ENCODE measurements at places on chromosomes 3 and 15.

DNA sequence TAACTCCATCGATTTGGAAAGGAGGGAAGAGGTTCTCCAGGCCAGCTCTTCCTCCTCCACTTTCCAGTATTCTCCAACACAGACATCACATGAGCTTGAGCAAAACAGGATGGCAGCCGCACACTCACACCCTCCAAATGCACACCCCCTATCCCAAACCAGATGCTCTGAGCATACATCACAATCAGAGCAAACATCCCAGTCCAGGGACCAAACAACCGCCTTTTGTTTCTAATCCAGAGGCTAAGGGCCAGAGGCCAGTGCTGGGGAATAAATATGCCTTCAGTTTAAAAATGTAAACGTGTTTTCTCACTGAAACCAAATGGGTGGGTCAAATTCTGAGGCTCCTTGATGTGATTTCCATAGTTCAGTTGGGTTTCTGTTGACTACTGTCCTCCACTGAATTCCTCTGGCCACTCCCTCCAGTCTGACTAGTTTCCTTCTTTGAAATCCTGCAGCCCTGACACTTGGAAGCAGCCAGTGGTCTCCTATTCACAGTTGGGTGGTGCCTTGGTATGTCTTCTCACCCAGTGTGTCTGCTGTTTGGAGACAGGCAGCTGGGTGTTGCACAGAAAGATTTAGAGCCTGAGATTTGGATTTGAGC, 19.2 kb upstream of the MFGE8 start:
- no peak for DNase-seq

DNA sequence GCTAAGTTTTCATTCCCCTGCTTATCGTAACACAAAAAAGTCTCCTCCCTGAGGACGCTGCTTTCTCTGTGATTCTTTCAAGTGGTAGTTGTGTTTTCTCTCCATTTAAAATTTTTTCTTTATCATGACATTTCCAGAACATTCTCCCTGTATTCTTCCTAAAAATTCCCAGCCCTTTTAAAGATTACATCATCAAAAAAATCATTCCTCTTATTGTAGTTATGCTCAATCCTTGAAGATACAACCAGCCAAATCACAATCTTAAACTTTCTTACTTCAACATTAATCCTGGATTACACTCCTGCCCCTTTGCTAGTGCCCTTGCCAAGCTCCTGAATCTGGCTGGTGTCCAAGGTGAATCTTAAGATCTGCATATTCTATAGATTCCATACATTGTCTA, 163.7 kb upstream of the CBLB start:
- DNase-seq = no peak

DNA sequence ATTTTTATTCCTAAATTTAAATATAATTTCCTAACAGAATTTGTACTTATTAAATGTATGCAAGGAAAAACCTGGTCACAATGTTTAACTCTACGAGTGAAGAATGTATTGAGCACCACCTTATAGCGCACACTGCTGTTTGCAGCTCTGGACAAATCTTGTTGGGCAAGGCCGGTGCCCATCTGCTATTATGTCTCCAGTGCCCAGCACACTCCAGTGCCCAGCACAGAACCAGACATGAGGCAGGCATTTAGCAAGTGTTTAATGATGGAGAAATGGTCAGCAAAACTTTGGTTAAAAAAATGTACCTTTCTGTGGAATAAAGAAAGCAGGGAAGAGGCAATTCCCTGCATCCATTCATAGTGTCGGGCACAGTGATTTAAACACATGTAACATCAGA, 254.7 kb upstream of the TRIM42 start:
- DNase-seq = no peak

DNA sequence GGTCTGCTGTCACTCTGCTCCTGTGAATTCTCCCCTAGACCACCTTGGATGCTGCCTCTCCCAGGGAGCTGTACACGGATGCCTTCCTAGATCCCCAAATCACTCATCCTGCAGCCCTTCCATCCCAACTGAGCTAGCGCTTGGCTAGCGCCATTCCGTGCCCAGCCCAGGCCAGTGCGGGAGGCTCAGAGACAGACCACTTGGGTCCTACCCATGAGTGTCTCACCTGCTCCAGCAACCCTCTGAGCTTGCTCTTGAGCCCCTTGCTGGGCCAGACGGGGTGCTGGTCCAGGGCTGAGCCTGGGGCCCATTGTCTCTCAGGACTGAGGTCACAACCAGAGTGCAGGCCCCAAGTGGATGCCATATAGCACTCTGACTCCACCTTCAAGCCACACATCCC, 17.7 kb downstream of the SH2D7 start:
- DNase-seq = no peak

DNA sequence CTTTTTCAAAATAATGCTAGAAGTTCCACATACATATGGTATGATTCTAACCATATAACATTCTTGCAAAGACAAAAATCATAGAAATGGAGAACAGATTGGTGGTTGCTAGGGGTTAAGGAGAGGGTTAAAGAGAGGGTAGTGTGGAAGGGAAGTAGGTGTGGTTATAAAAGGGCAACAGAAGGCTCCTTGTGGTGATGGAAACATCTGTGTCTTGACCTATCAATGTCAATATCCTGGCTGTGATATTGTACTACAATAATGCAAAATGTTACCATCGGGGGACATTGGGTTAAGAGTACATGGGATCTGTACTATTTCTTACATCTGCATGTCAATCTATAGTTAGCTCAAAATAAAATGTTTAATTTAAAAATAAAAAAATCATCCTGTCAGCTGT, 67.8 kb upstream of the FSIP1 start:
- DNase-seq = no peak

GRCh38 chr3:57696801-57697321, 4.0 kb upstream of the DENND6A start:
- DNase-seq = no peak

GRCh38 chr15:66253418-66254088, at the start of gene MEGF11:
Gene MEGF11, minus strand, starts transcription at chr15:66253750. Its CDS starts 125,347 bp downstream, at chr15:66128403.
- no peak for DNase-seq

- no peak for DNase-seq
Measured at GRCh38 chr15:66459818-66460615, 37.5 kb downstream of the SNAPC5 start.

GRCh38 chr3:14691719-14692118, 16.8 kb downstream of the C3orf20 start:
- no peak for DNase-seq

GRCh38 chr15:24146251-24146650, 459.1 kb upstream of the NDN start:
- DNase-seq = no peak

DNA sequence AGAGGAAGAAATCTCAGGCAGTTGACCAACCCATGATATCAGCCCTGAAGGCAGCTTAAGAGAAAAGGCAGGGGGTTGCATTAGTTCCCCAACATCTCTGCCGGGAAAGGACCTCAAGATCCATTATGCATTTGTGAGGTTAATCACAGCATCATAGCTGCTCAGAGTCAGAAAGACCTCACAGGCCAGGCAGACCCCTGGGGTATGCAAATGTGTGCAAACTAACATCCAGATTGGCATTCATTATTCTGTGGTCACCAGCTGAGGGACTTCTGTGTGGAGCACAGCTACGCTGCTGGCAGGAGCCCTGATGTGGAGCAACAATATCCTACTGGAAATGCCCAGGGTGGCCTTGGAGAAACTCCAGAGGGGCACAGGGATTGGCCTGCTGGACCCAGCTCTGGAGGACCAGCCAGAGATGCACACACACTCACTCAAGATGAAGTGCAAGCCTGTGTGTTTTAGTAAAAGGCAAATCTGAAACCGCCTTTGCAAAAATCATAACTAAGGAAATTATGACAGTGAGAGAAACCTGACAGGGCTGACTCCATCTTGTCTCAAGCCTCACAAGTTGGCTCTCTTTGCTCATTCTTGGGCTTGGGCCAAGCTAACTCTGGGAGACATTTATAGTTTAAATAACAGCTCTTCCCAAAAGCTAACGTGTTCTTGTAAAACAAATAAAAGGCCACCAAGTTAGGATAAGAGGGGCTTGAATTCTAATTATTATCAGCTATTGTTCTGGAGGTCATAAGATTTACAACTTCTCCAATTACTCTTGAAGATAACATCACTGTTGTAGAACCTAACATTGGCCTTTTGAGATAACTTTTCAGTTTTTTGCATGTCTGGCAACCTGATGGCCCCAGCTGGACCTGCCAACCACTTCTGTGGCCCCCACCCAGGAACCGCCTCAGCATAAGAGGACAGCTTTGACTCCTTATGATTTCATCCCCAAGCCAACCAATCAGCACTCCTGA, 257.1 kb downstream of the UACA start:
- DNase-seq = no peak

- DNase-seq = no peak
Measured at GRCh38 chr3:139226731-139227130, 117.1 kb upstream of the MRPS22 start.

GRCh38 chr15:68080783-68081182, 26.7 kb downstream of the PIAS1 start:
- DNase-seq = no peak

DNA sequence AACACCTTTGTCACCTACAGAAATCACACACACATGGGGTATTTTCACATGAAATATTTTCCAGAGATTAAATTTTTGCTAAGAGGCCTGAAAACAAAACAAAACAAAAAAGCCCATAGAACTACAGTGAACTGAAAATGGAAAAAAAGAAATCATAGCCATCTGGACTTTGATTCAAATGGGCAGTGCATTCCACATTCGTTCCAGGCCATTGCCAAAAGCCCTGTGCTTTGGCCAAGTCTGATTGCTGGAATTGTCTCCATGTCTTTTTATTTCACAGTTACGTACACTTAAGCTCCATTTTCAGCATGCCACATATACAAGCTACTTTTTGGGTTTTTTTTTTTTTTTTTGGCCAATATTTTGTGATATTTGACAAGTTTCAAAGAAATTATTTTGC, 47.1 kb downstream of the TFG start:
- no peak for DNase-seq

GRCh38 chr15:99433026-99433756, 132.6 kb upstream of the MEF2A start:
- no peak for DNase-seq

GRCh38 chr15:40295877-40296560, 11.7 kb downstream of the PLCB2 start:
- no peak for DNase-seq

DNA sequence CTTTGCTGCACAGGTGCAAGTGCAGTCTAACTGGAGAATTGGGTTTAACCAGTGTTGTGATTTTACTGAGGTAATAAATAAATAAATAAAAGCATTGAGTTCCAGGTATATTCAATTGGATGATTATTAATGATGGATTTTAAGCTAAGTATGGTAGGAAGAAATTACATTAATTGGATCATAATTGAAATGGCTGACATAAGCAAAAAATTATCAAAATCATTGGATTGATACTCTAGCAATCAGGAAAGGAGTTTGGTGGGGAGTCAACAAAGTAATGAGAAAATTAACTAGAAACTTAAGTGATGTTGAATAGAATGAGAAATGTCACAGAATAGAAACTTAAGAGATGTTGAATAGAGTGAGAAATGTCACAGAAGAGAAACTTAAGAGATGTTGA, 981.9 kb downstream of the SI start:
- DNase-seq = no peak

DNA sequence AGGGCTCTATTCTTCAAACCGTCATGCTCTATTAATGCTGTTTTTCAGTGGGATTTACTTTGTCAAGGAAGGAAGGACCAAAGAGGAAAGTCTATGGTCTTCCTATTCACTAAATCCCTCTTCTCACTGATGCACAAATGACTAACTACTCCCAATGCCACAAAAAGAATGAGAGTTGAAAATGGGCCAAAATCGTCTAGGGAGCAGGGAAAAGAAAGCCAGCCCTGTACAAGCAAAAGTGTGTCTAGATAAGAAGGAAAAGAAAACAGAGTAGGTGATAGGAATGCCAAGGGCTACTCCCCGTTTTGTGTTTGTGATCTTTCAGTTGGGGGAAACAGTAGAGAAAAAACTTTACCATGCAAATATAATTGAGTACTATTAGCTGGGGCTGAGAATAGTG, 97.2 kb upstream of the TMCO5A start:
- DNase-seq = no peak

- DNase-seq = no peak
Measured at GRCh38 chr3:16243706-16244490, 20.8 kb downstream of the DPH3 start.

GRCh38 chr3:132904-133303, 63.7 kb upstream of the CHL1 start:
- DNase-seq = no peak

DNA sequence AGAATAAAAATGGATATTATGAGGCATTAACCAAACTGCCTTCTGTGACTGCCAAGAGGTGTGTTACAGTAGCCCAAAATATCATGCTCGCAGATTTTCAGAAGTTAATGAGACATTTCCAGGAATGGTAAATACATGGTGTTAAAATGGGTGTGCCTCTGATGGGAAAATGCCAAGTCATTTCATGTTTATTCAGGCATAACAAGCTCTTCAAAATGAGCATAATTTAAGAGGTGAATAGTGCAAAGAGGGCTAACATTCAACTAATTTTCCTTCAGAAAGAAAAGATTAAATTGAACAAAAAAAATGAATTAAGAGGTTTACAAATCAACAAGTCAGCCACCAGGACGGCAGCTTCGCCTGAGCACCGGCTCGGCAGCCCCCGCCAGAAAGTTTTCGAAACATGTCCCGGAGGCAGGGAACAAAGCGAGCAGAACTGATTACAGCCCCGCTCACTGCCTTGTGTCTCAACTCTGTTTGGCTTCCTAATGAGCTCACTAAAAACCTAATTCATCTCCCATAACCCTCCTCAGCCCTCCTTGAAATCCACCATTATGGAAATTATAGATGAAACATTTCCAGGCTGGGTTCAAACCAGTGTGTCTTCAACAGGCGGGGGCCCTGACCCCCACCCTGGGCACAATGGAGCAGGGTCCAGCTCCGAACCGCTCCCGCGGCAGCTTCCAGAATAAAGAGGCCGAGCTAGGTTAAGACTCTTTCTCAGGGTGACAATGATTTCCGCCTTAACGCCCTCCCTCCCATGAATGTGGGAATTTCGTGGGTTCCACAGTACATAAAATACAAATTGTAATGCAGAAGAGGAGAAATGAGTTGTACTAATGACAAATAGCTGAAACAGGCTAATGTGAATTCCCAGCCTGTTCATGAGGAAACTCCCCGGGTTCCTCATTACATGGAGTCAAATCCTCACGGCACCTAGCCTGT, 43.9 kb downstream of the MEIS2 start:
- no peak for DNase-seq

GRCh38 chr3:145124900-145125678, 1035.9 kb downstream of the PLOD2 start:
- no peak for DNase-seq

- no peak for DNase-seq
Measured at GRCh38 chr3:162376761-162377160, 880.2 kb downstream of the OTOL1 start.

- DNase-seq = no peak
Measured at GRCh38 chr3:104825116-104825515, 541.6 kb upstream of the ALCAM start.

DNA sequence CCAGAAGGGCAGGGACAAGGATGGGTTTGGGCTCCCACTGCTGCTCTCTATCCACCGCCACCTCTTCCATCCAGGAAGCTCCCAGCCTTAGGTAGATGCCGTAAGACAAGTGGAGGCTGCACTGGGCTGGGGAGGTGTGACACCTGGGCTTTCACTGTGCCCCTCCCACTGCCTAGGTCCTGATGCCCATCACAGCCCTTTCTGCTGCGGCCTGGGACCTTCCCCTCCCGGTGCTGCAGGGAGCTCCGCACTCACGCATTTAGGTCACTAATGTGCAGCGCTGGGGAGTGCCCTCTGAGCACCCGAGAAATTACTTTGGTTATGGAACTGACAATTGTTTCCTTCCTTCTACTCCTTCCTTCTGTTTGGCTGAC, 850 bp downstream of the LTF start:
- DNase-seq = no peak
